ENCODE measurements at places on chromosomes 7 and 10.

- no peak for DNase-seq
Observed at GRCh38 chr7:94394437-94395140, at the start of gene COL1A2. Gene COL1A2 (plus strand): TSS chr7:94394895. CDS start chr7:94395032, 137 bp downstream.

GRCh38 chr7:140593672-140593982 is 47.0 kb downstream of the DENND2A start:
- DNase-seq, result no peak

- no peak for DNase-seq
Observed at GRCh38 chr10:60456053-60456452, 66.4 kb upstream of the ANK3 start.

- no peak for DNase-seq
Observed at GRCh38 chr7:1119201-1119600, 31.3 kb downstream of the GPER1 start.

DNA sequence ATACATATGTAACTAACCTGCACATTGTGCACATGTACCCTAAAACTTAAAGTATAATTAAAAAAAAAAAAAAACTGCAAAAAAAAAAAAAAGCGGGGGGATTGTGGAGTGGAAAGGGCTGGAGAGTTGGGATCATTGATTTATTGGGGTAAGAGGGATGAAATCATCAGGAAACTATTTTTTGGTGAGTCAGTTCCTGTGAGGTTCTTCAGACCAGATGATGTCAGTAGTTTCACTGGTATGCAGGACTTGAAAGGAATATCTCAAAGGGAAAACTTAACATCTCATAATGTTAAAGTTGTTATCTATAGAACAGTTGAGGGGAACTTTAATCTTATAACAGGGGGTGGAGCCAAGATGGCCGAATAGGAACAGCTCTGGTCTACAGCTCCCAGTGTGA is 32.6 kb upstream of the TECTB start:
- no peak for DNase-seq

All from NCI-H1417 (cell line).